Cortex of kidney (tissue), 1 donor: ENCODE measurements at places on chromosomes 12 and 14.

DNA sequence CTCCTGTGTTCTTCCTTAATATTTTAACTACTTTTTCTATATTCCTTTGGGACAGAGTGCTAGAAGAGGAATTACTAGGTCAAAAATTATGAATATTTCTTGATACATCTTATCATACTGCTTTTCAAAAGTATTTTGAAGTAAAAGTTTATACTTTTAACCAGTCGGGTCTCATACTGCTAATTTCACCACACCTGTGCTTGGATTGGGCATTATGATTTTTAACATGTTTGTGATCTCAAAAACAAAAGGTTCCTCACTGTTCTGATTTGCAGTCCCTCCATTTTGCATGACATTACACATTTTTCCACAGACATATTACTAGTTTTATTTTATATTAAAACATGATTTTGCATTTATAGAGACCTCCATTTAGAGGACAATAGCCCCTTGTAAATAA lies 32.9 kb downstream of the MRPL42 start:
- DNase-seq, result no peak

DNA sequence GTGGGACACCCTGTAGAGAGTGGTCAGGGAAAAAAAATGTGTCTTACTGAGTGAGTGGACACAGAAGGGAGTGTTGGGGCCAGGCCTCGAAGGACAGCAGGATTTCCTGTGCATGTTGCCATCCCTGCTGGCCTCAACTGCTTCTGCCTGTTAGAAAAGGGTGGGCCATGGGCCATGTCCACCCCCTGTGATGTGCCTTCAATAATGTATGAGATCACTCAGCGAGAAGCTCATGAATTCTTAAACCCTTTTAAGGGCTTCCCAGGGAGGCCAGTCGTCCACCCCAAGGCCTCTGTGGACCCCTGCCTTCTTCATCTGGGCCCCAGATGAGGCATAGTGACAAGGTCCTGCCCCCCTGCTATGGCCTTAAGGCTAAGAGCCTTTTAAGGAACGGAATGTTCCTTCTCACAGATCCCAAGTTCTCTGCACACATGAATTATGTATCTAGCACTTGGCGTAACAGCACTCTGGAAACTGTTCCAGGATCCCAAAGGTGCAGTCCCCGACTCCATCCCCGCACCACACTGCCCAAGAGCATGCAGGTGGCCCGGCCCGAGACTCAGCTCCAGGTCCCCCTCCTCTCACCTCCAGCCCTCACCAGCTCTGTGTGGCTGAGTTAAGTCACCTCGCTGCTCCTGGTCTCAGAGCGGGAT lies 8.9 kb upstream of the C14orf132 start:
- DNase-seq, result no peak

- no peak for DNase-seq
Observed at GRCh38 chr14:63638493-63638892, 3.2 kb downstream of the WDR89 start.

- no peak for DNase-seq
Observed at GRCh38 chr12:46617167-46617566, 208.6 kb downstream of the SLC38A4 start.

DNA sequence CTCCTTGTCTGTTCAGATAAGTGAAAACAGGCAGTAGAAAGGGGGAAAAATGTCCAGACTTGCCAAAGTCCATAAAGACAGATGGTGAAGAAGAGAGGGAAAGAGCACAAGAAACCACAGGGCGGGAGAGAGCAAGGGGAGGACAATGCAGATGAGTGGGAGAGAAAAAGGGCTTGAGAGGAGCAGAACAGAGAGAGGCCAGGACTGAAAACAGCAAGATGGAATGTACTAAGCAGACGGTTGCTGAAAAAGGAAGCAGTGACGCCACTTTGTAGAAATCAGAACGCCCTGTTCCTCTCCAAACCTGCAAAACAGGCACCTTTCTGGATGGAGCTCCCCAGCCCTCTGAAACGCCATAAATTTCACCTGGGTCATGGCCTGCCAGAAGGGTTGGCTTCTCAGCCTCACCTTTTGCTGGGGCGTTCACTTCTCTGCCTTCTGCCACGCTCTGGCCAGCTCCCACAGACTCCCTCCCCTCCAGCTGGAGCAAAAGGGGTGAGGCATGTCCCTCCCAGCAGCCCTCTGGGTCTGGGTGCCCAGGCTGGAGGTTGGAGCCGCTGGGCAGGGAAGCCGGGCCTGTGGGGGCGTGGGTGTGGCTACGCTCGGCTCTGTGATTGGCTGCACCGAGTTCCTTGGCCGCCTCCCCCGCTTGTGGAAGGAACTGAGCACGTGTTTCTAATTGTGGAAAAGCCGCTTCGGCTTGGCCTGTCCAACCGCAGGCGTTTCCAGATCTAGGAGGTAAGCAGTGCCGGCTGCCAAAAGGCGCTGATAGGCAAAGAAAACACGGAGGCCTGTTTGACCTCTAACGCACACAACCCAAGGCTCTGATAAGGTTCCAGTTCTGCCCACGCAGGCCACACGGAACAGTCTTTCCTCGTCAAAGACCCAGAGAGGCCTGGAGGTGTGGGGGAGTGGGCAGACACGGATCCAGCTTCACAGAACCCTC lies 29.3 kb downstream of the SLC7A8 start:
- peak; percentile 58 for DNase-seq

GRCh38 chr12:132143336-132144071 lies 615 bp downstream of the DDX51 start:
- no peak for DNase-seq

DNA sequence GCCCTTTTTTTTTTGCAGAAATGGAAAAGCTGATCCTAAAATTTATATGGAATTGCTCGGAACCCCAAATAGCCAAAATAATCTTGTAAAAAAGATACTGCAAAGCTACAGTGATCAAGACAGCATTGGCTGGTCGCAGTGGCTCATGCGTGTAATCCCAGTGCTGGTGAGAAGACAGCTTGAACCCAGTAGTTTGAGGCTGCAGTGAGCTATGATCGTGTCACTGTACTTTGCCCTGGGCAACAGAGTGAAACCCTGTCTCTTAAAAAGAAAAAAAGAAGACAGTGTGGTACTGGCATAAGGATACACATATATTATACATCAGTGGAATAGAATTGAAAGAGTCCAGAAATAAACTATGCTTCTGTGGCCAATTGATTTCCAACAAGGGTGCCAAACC lies 5.4 kb downstream of the ITGB7 start:
- DNase-seq, result no peak

- no peak for DNase-seq
Observed at GRCh38 chr12:68839183-68840147, 31.5 kb downstream of the MDM2 start.

GRCh38 chr12:51953089-51953488 lies 1.6 kb downstream of the ACVR1B start:
- no peak for DNase-seq

DNA sequence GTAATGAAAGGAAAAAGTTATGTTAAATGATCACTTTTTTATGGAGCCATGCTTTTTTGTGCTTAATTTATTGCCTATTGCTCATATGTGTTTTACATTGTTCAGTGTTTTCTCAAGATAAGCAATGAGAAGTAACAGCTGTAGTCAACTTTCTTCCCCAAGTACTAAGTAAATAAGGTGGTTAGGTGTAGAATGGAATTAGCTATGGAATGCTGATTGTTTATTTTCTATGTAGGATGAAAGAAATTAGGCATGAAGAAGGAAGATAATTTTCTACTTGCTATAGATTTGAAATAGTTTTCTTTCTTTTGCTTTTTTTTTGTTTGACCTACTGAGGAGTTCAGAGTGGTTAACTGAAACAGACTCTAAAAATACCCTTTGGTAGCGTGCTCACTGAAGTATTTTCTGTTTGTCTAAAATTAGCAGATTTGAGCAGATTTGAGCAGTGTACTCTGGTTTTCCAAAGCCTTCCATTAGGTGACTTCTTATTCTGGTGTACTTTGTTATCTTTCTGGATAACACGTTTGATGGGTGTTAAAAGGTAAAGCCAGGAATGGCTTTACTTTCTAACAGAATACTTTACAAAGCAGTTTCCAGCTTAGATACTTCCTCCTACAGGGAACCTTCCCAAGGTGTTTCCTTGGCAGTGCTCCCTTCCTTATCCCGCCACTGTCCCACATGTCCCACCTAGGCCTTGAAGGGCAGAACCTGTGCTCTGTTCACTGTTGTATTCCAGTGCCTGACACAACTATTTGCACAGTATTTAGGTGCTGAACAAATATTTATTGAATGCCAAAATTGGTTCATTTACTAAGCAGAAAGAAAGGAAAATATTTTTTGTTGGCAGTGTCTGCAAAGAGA lies 56.0 kb downstream of the RASSF3 start:
- DNase-seq, result no peak
